OCI-LY7 (cell line): ENCODE measurements at places on chromosomes 3 and 15. TPM values are rescaled to one million over a fixed set of nuclear protein-coding genes. Genes with fewer than 3 reads are reported as not detected.

GRCh38 chr3:136852180-136852579, 9.8 kb upstream of the NCK1 start:
- no peak for DNase-seq

GRCh38 chr15:43493703-43494472, 932 bp upstream of the TP53BP1 start:
- DNase-seq: no peak

DNA sequence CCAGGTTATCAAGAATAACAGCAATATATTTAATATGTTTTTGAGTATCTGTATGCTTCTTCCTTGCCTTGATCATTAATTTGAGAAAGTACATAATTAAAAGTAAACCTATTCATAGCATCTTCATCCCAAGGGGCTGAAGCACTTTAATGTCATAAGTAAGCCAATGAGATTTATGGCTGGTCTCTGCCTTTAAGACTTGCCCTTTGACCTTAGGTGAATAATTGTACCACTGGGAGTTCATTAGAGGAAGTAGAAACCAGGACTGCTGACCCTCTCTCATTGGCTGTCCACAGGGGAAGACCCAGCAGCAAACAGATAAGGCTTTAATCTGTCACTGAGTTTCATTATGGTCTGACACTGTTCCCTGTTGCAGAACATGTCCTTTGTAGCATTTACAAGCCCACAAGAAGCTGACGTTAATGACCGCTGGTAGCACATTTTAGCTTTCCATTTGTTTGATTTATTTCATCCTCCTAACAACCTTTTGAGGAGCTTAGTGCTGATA, 16.3 kb upstream of the ERC2 start:
- no peak for DNase-seq

The RYR3 gene
- total RNA-seq: 0.32 and 0.33 TPM in 2 replicates

The SEMA3F gene
- total RNA-seq: 0.18 and 0.84 TPM in 2 replicates

DNA sequence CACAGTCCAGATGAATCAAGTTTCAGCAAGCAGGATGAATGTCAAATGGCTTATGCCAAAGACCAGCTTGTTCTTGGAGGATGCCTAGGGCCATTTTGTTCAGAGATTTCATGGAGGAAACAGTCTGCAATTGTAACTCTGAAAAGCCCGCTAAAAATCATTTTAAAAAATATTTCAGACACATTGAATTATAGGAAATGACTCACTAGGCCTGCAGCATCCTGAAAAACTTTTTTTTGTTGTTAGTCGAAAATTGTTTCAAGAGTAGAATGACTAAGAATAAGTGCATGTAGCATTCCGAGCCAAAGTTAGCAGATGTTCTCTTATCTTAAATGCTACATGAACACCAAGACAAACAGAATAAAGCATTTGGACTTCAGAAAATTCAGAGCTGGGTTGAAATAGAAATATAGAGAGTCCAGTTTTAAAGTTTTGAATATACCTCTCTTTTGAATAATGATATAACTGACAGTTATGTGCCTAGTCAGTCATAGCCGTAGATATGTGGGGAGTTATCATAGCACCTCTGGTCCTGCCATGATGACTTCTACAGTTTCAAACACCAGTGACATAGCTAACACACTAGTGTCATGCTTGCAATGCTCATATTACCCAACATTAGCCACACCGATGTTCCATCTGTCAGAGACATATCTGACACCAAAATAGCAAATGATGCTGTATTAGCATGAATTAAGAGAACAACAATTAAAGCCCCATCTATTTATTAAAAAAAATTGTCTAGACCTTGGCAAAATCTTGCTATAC, 1462.8 kb upstream of the GBE1 start:
- DNase-seq: no peak

- peak; percentile 8 for DNase-seq
These were observed 448.0 kb downstream of the FOXP1 start for GRCh38 chr3:71135373-71136088.

DNA sequence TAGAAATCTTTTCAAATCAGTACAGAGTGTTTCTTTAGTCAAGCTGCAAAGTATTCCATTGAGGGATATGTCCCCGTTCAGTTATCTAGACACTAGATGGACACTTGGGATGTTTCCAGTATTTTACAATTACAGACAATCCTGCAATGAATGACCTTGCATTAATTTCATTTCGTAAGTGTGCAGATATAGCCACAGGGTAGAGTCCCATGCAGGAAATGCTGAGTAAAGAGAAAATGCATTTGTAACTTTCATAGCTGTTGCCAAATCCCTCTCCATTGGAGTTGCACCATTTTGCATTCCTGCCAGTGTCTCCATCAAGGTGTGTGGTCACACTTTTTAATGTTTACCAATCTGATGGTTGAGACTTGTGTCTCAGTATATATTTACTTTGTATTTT, 92.5 kb downstream of the LIPC start:
- DNase-seq: no peak
